Daoy (cell line): ENCODE measurements at places on chromosomes 2 and 18. TPM values are rescaled to one million over a fixed set of nuclear protein-coding genes. Genes with fewer than 3 reads are reported as not detected.

The RNU2-63P gene
- 72.9 TPM in 1 of 2 replicates, not detected in the other for total RNA-seq

The LANCL1 gene
- 21.9 and 25.6 TPM in 2 replicates for total RNA-seq

The MEP1B gene
- total RNA-seq: not detected in 2 replicates

The ASB18 gene
- total RNA-seq: not detected in 2 replicates

The CPLX4 gene
- not detected in 2 replicates for total RNA-seq

The DPYSL5 gene
- total RNA-seq: 1.0 and 1.9 TPM in 2 replicates

The TMEM163 gene
- 0.09 and 0.34 TPM in 2 replicates for total RNA-seq

The DLGAP1 gene
- total RNA-seq: 0.27 and 2.9 TPM in 2 replicates

The SELENOI gene
- total RNA-seq: 26.1 and 33.2 TPM in 2 replicates

The ANKRD62 gene
- total RNA-seq: not detected in 2 replicates

The VWC2L gene
- total RNA-seq: not detected in 2 replicates

The EMILIN1 gene
- total RNA-seq: 6.0 and 10.2 TPM in 2 replicates

The DSG4 gene
- total RNA-seq: not detected in 2 replicates

The PGAP1 gene
- 4.5 TPM in 2 replicates for total RNA-seq

The APCDD1 gene
- 0.23 and 0.80 TPM in 2 replicates for total RNA-seq

The REG3G gene
- not detected in 2 replicates for total RNA-seq

The CHRNA1 gene
- not detected in 2 replicates for total RNA-seq

The HNMT gene
- total RNA-seq: 1.6 and 7.1 TPM in 2 replicates

The ELP2 gene
- 77.4 and 80.6 TPM in 2 replicates for total RNA-seq

The SIGLEC15 gene
- 12.1 and 17.9 TPM in 2 replicates for total RNA-seq

The IL36RN gene
- total RNA-seq: not detected in 2 replicates

The TANC1 gene
- total RNA-seq: 13.7 and 19.3 TPM in 2 replicates

The ERFE gene
- total RNA-seq: 3.6 and 6.8 TPM in 2 replicates

The DYSF gene
- total RNA-seq: 0.23 and 5.9 TPM in 2 replicates

The KCNJ3 gene
- total RNA-seq: not detected in 2 replicates

The UGT1A3 gene
- total RNA-seq: not detected in 2 replicates

The OR6B2 gene
- total RNA-seq: not detected in 2 replicates

The MAP3K19 gene
- not detected in 2 replicates for total RNA-seq

The SFXN5 gene
- total RNA-seq: 10.2 and 11.0 TPM in 2 replicates

The ACTG2 gene
- total RNA-seq: 0.18 and 0.74 TPM in 2 replicates

The ANKMY1 gene
- 1.8 and 4.7 TPM in 2 replicates for total RNA-seq

The HOXD13 gene
- 20.7 and 21.5 TPM in 2 replicates for total RNA-seq

The CDH20 gene
- 0.03 TPM in 1 of 2 replicates, not detected in the other for total RNA-seq

The ASTL gene
- not detected in 2 replicates for total RNA-seq

The TUBB8B gene
- not detected in 2 replicates for total RNA-seq

The SNTG2 gene
- total RNA-seq: not detected in 2 replicates

The GALR1 gene
- total RNA-seq: not detected in 2 replicates

The ASIC4 gene
- total RNA-seq: 0.42 TPM in 1 of 2 replicates, not detected in the other

The NGEF gene
- total RNA-seq: 0.17 and 3.3 TPM in 2 replicates

The TRABD2A gene
- total RNA-seq: 4.4 and 4.7 TPM in 2 replicates

The PDCD1 gene
- not detected in 2 replicates for total RNA-seq

The INPP1 gene
- total RNA-seq: 6.2 and 12.1 TPM in 2 replicates

The AQP12B gene
- not detected in 2 replicates for total RNA-seq

The TCF7L1 gene
- total RNA-seq: 0.11 and 0.27 TPM in 2 replicates

The GALNT13 gene
- not detected in 2 replicates for total RNA-seq

The CAPG gene
- total RNA-seq: 123 and 141 TPM in 2 replicates
